ENCODE measurements at places on chromosomes 4 and X.

- no peak for DNase-seq
These were observed 159.8 kb downstream of the SLC4A4 start for GRCh38 chr4:71498625-71499024.

GRCh38 chrX:155923200-155923599 lies 42.1 kb downstream of the VAMP7 start:
- no peak for DNase-seq

DNA sequence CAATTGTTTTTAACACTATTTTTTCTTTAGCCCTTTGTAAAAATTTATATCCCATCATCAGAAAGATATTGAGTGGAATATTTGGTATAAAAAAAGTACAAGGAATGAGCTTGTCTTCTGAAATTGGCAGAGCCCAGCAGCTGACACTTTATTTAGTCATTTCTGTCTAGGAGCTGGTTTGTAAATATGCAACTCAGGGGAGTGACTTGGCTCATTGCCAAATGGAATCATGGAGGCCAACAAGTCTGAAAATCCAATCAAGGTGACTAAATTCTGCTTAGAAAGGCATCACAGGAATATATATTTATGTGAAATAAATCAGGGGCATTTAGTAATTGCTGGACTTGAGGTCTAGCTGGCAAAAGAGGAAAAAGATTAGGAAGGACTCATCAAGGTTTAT lies 74.4 kb downstream of the OTC start:
- DNase-seq, result no peak

DNA sequence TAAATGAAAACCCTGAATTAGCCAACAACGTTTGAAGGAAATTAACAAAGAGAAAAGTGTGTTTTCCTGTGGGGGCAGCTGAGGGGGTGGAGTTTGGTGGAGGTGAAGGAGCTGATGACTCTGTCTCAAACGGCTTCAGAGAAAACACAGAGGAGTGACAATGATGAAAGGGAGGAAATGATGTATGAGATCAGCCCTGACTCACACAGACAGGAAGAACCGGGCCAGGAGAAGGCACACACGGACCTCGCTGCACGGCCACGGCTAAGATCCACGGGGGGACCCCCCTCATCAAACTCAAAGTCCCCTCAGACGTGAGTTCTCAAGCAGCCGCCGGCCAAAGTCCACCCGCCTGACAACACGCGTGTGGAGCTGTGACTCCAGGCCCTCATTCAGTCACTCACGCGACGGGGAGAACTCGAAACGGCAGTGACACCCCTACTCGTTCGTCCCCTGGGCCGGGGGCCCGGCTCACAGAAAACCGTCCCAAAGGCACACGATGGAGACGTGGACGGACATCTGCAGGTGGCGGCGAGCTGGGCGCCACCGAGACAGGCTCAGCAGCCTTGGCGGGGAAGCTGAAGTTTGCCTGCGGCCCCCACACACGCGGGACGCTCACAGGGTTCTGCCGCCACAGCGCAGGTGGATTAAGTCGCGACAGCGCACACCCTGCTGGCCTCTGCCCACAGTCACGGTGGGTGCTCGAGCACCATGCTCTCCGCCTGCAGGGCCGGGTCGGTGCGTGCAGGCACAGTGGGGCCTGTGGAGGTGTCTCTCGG lies 28.8 kb downstream of the PPP2R3B start:
- DNase-seq, result no peak

GRCh38 chr4:92970996-92971395 lies 667.2 kb downstream of the GRID2 start:
- no peak for DNase-seq

- no peak for DNase-seq
These were observed 22.0 kb downstream of the ARHGAP24 start for GRCh38 chr4:85496933-85497332.

GRCh38 chr4:26692014-26692726 lies 108.3 kb downstream of the TBC1D19 start:
- DNase-seq, result no peak

GRCh38 chrX:123570011-123570590 lies 162.8 kb downstream of the THOC2 start:
- DNase-seq, result no peak

- DNase-seq, result no peak
These were observed 512.3 kb downstream of the FAT4 start for GRCh38 chr4:125826801-125827695.

DNA sequence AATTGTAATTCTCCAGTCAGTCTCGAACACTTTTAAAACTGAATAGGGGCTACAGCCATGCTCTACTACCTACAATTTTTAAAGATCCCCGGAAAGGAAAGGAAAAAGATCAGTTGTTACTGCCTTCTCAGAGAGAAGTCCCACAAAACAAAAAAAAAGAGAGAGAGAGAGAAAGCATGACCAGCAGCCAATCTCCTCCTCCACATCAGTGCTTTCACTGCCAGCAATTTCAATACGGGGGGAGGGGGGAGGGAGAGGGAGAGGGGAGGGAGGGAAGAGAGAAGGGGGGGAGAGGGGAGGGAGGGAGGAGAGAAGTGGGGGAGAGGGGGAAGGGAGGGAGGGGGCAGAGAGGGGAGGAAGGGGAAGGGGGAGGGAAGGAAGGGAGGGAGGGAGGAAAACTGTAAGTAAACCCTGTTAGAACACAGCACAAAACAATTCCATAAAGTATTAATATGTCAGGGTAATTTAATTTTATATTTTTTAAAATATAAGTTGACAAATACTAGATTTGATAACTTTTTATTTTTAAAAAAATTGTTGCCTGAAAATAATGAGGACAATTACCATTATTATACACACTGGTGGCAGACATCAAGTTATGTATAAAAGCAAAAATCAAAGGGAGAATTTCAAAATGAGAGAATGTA lies 108.0 kb downstream of the LRBA start:
- DNase-seq, result no peak

GRCh38 chr4:98641376-98641775 lies 17.0 kb downstream of the TSPAN5 start:
- DNase-seq, result no peak

- no peak for DNase-seq
These were observed 150.5 kb downstream of the VCX3A start for GRCh38 chrX:6384371-6384770.

GRCh38 chr4:86895692-86896488 lies 3.7 kb upstream of the C4orf36 start:
- DNase-seq, result no peak

DNA sequence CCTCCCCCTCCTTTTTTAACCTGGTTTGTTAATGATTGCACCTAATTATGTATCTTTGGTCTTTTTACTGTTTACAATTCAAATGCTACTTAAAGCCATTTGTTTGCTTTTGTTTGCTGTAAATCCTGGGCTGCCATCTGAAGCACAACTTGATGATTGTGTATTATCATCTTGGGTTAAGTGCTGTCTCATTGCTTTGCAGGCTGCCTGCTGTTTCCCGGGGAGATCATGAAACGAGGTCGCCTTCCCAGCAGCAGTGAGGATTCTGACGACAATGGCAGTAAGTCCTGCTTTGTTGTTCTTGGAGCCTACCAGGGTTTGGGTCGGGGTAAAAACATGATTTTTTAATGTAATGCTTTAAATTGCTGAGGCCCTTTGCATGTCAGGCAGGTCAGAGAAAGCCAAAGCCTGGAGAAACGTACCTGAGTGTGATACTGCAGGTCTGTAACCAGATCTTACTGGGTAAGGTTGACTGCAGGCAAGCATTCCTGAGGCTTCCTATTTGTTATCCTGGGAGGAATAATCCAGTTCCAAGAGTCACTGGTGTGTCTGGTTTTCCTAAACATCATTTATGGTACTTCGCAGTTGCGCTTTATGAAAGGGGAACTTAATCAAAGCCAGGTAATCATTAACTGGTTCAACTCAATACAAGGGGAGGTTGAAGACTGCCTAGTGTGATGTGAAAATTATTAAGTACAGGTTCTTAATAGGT lies 22.2 kb downstream of the JADE1 start:
- DNase-seq, result peak; percentile 68

DNA sequence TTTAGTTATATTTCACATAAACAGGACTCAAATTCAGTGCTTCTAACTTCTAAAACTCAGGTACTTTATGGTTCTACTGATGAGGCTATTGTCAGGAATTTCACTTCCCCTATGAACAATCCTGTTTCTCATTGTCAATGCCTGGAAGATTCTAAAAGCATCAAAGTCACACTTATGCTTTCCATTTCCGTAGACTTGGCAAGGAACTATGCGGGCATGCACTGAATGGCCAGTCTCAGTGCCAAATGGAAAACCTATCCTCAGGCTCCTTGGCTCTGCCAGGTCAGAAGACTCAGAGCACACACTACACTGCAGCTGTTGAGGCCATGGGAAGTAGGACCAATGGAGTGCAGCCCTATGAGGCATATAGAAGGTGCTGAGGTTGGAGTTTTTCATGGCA lies 97.0 kb upstream of the PTPN13 start:
- DNase-seq, result no peak

GRCh38 chrX:125998432-125998831 lies 167.7 kb downstream of the DCAF12L2 start:
- no peak for DNase-seq

- no peak for DNase-seq
These were observed 318.7 kb downstream of the SLC7A11 start for GRCh38 chr4:137923494-137923893.

DNA sequence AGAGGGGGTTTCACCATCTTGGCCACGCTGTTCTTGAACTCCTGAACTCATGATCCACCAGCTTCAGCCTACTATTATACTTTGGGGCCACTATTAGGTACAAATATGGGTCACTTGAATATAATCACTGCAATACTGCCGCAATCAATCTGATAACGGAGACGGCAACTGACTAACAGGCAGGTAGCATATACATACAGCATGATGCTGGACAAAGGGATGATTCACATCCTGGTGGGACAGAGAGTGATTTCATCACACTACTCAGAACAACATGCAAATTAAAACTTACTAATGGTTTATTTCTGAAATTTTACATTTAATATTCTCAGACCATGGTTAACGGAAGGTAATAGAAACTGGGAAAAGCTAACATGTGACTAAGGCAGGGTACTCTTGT lies 10.9 kb downstream of the LRBA start:
- no peak for DNase-seq

DNA sequence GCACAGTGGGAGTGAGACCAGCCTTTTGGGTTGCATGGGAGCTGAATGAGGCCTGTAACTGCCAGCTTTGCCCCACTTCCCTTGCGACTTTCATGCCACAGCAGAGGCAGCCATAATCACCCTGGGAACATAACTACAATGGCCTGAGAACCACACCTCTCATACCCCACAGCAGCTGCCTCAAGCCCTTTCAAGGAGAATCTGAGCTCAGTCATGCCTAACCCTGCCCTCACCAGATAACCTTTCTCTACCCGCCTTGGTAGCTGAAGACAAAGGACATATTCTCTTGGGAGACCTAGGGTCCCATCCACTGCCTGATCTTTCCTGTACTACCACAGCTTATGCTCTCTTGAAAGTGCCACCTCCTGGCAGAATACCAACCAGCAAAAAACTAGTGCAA lies 599.9 kb upstream of the IGFBP7 start:
- no peak for DNase-seq

GRCh38 chrX:46244451-46244850 lies 300.8 kb downstream of the ZNF674 start:
- no peak for DNase-seq

- DNase-seq, result no peak
These were observed 23.6 kb downstream of the NUDT9 start for GRCh38 chr4:87445964-87446363.

- no peak for DNase-seq
These were observed 7.0 kb downstream of the FHIP1A start for GRCh38 chr4:151415978-151416377.

- no peak for DNase-seq
These were observed 71.6 kb downstream of the MAML3 start for GRCh38 chr4:140082391-140082755.

DNA sequence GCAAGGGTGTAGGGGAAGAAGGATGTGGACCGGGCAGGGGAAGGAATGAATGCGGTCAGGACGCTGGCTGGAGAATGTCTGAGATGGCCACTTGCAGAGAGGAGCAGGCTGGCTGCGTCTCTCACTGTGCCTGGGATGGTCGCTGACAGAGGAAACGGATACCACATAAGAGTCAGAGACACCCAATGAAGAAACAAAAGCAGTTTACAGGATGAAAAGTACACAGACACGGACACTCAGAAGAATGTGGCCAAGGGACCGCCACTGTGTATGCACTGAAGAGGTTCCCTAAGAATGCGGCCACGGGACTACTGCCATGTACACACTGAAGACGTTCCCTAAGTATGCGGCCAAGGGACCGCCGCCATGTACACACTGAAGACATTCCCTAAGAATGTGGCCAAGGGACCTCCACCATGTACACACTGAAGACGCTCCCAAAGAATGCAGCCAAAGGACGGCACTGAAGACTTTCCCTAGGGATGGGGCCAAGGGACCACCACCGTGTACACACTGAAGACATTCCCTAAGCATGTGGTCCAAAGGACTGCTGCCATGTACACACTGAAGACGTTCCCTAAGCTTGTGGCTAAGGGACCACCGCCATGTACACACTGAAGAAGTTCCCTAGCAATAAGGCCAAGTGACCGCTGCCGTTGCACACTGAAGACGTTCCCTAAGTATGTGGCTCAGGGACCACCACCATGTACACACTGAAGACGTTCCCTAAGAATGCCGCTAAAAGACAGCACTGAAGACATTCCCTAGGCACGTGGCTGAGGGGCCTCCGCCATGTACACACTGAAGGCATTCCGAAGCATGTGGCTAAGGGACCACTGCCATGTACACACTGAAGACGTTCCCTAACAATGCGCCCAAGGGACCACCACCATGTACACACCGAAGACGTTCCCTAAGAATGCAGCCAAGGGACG lies 32.2 kb downstream of the DHRSX start:
- no peak for DNase-seq

DNA sequence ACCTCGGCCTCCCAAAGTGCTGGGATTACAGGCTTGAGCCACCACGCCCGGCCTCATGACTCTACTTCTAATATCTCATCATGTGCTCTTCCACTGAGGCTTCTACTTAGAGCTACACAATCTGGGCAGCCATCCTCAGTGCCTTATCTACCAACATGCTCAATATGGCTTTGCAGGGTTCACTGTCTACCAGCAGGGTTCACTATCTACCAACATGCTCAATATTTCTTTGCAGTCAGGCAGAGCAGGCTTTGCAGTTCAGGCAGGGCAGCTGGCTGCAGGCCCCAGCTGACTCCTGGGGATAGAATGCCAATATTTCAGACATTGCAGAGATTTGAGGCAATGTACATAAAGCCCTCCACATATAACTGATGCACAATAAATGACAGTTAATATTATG lies 47.5 kb downstream of the PKD2 start:
- peak; percentile 6 for DNase-seq

DNA sequence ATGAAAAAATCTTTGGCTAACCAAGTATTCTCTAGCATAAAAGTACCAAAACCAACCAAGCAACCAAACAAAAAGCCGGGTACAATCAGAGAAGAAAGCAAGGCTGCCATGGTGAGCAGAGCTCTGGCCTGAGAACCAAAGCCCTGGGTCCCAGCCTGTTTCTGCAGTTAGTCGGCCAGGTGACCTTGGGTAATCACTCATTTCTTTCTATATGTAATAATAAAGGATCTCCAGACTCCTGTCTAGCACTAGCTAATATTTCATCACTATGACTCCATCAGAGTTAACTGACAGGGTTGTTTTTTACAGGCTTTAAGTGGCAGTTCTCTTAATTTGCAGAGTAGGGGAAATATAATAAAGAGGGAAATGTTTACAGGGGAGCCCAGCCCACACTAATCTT lies 34.0 kb upstream of the RASGEF1B start:
- DNase-seq, result no peak

Data from brain pericyte (primary cell).